ENCODE measurements at places on chromosomes 7 and 10.

DNA sequence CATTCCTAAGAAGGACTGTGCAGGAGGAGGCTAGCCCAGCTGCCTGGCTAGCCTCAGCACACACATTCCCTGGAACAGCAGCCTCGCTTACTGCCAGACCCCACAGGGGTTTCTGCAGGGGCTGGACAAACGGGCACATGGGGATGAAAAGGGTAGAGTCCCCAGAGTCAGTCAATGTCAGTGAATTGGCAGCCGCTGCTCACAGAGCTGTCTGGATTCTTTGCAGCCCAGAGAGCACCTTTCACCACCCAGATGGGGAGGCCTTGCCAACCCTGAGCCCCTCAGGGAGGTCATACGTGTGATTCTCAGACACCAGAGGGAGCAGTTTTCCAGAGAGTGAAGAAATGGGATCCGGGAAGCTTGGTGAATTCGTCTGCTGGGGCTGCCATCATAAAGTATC, 143.3 kb downstream of the KCNMA1 start:
- no peak for DNase-seq

DNA sequence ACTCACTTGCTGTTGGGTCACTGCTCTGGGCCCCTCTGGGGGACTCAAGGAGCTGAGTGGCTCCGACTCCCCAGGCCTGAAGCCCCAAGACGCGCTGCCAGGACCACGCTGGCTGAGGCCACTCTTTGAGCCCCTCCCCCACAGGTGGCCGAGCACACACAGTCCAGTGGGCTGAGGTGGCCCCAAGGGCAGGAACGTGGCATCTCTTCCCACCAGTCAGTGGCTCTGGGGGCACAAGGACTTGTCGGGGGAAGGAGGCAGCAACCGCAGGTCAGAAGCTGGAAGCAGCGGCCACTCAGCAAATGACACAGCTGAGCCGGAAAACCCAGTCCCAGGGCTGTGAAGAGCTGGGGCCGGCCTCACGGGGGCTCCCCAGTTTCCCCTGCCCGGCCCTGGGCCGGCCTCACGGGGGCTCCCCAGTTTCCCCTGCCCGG, 24.1 kb downstream of the GRIFIN start:
- DNase-seq: no peak

- no peak for DNase-seq
These were observed 16.0 kb upstream of the OLAH start for GRCh38 chr10:15027741-15028140.

DNA sequence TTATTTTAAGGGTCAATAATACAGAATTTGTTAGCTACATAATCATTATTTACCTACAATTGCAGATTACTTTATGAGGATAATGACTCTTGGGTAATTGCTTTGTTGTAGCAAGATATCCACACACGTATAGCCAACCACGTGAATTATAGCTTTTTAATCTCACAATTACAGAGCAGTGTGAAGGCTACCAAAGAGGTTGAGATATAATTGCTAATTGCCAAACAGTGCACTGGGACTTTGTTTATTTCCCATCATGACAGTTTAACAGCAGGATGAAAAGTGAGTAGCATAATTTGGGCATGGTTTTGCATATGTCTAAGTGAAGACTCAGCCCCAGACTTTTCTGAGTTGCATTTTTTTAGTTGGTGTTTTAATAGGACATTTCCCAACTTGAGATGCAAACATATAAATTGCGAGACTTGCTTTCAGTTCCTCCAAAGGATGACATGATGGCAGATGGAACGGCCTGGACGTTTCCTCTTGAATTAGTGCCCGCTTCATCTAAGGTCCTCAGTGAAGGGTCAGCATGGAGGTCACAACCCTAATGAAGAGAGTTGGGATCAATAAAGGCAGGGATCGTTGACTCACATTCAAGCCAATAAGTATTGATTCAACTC, 180.7 kb upstream of the GPR26 start:
- no peak for DNase-seq

DNA sequence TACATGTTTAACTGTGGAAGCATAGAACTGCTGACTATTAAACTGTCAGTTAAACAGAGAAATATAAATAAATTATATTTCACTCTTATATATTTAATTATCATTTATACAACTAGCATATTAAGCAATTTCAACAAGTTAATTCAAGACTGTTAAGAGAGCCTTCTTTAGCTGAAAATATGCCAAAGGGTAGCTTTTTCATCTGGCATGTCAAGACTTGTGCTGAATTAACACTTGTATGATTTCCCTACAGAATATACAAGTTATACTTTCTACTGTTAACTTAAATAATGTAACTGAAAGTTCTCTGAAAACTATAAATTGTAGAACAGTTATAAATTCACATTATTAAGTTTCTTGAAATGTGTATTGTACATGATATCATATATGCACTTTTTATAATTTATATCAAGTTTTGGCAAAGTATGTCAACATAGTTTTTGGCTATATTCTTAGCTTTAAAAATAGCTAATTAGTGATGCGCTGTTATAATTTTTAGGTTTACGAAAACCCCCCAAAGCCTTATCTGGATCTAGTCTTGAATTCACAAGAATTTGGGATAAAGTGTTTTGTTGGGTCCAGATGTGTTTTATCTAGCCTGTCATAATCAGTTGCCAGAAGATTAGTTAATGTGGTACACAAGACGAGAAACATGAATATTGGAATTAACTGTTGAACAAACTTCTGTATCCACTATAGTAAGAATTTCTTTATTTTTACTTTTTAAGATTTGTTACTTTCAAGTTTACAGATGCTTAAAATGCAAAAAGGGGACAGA, 231.1 kb upstream of the FOXP2 start:
- no peak for DNase-seq

DNA sequence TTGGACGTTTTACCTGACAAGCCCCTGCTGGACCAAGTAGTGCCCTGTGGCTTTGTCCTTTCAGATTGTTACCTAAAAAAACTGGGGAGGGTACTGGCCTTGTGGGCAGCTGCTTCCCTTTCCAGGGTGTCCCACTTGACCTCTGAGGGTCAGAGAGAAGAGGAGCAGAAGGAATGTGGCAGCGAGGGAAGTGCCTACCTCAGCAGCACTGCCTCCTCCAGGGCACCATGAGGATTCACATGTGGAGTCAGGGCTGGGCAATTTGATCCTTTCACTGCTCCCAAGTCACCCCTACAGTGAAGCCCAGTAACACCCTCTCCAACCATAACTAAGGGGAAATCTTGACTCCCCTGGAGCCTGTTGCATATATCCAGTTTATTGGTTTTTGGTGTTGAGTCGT, 64.6 kb downstream of the ITGB1 start:
- DNase-seq: no peak

DNA sequence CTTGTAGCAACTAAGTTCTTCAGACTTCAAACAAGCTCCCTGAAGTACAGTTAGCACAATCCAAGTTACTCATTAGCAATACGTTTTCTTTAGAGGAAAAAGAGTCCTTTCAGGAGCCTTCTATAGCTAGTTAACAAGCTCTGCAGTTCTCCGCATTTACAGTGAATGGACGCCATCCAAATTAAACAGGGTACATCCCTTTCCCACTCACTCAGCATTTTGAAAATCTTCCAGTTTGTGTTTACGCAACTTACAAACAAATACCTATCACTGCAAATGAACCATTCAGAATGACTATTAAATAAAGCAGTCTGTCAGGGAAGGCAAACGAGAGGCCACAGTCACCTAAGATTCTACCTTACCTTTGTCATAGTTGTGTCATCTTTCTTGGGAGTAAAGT, 84.5 kb downstream of the RNF32 start:
- DNase-seq: no peak

DNA sequence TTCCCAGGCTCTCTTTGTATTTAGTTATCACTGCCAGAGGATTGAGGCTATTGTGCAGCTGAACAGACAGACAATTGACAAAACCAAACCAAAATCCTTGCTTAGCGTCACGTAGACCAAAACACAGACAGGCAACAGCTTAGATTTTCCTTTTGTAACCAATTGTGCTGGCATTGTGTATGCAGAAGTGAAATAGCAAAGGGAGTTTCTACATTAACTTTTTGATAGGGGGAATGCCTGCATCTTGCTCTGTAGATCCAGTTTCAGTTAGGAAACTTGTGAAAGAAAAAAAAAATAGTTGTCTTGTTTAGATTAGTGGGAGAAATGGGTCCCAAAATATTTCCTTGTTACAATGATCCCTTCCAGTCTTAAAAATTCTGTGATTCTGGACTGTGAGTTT, 333.8 kb downstream of the BBS9 start:
- DNase-seq: no peak

DNA sequence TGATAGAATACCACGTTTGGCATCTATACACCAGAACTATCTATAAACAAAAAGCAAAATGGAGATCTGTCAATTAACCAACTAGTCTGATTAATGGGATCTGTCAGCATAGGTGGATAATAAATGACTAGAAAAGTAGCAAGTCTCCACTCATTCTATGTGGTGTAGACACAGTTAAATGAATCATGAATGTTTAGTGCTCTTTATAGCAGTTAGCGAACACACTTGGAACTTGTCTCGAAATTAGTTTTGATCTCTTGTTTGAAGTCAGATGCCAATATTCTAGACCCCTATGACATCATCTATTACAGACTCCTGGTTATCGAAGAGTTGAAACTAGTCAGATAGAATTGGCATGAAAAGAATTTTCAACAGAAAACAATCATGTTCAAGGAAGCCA, 259.7 kb downstream of the AHR start:
- no peak for DNase-seq

DNA sequence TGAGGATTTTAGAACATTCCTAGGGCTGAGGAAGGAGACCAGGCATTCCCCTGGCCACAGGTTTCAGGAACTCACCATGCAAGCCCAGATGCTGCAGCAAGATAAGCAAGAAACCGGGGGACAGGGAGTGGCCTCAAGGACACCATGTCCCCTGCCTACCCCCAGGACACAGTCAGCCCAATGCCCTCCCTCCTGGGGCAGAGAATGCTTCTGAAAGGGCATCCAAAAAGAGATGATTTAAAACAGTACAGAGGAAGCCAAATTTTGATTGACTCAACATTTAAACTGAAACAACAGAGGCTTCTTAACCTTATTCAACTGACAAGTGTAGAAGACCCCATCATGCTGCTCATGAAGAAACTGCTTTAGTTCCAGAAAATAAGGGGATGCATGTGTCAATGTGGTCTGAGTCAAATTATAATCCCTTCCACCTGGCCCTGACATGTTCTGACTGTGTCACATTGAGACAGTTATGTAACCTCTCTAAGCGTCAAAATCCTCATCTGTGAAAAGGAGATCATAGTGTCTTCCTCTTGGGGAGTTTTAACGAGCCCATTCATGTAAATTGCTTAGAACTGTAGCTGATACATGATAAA, 60.0 kb downstream of the ICA1 start:
- no peak for DNase-seq

- peak; percentile 28 for DNase-seq
These were observed 127.8 kb upstream of the ZNF746 start for GRCh38 chr7:149625340-149625946.

DNA sequence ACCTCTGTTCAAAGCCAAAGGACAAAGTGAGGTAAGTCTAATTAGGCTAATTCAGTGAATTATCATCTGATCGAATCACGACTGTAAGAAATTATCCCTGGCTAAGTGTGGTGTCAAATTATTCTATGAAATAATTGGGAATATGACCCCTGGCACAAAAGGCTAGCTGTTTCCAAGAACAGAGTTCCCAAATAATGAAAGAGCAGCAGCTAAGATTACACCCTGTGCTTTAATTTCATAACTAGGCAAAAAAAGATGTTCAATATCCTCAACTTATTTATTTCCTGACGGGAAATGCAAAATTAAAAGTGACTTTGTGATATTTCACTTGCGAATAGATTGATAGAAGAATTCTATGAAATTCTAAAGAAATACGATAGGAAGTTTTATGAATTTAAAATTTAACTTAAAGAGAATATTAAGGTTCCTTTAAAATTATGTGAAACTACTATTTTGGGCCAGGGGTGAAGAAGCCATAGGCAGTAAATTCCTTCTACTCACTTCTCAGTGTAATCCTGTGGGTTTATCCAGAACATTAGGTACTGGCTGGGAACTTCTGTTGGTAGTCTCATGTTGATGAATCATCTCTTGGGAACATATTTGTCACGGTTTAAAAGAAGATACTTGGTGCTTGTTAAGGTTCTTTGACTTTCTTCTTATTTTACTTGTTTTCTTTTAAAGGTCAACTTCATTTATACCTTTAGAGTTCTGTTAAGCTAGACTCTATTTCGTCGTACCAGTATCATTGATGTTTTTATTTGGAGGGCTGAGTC, 148.5 kb downstream of the POLR1F start:
- DNase-seq: no peak
